ENCODE measurements at places on chromosomes 12 and 14.

DNA sequence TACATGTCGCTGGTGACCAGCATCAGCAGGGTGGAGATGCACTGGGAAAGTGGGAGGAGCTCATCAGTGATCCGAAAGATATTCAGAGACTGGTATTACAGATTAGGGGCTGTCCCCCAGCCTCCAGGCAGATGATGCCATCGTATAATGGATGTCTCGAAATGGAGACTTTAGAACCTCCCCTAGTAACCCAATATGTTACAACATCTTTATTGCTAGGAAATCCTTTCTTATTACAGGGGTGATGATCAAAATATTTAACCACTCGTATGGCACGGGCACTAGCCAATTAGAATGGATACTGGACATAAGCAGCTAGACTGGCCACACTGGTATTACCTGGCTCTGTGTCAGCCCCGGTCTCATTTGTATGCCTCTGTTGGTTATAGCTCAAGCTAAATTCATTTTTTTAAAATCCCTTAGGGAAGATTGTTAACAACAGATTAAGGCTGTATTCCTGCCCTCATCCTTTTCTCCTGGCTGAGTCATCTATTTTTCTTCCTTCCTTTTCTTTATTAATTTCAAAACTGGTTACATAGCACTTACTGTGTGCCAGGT is 10.8 kb upstream of the CEBPE start:
- no peak for DNase-seq

DNA sequence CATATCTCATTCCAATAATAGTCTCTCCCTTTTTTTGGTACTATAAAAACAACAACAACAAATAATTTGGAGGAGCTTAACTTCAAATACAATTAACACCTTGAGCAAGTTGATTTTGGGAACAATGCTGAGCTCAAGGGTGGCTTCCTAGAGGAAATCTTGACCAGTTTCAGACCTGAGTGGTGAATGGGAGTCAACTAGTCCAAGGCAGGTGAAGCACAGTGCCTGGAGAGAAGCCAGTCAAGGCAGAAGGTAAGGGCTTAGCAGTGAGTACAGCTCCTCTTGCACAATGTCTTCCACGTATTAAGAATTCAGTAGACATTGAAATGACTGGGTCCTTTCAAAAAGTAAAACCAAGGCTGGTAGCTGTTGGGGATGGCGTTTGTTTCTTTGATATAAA is 444.8 kb downstream of the ATP23 start:
- DNase-seq, result no peak

DNA sequence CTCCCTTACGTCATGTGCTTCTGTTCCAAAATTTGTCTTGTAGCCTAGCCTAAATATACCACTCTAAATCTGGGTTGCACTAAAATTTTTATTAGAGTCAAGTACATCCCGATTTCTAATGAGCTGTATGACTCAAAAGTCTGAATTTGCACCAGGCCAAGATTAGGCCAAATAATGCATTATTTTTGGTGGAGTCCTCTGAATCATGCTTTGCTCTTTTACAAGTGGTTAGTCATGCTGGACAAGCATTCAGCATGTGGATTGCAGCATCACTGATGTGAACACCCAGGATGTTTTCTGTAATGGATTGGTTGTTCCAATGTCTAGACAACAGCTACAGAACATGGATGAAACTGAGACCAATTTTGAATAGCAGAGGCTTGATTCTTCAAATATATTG is 23.7 kb downstream of the HEBP1 start:
- DNase-seq, result no peak

- no peak for DNase-seq
These were observed 69.2 kb downstream of the NTN4 start for GRCh38 chr12:95721320-95721719.

- DNase-seq, result no peak
These were observed 3.2 kb downstream of the MLXIP start for GRCh38 chr12:122081697-122082221.

DNA sequence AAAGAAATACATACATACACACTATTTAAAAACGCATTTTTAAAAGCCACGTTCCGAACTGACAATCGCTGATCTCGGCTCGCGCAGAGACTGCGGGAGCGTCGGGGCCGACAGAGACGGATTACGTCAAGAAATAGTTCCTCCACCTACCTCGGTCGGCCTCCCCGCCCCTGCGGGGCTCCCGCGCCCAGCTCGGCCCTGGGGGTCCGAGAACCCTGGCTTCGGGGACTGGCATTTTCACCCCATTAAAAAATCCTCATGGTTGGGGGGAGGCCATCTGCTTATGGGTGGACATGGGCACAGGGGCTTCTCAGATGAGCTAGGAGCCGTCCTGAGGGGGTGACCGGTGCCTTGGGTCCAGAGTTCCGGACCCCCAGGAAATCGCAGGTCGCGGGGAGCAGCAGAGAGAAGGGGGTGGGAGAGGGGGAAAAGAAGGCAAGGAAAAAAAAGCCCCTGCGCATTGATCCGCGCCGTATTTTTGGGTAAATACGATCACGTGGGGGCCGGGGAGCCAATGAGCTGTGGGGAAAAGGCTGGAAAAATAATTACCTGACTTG is 324 bp upstream of the HOXC9 start:
- DNase-seq, result no peak

GRCh38 chr12:42277396-42278127 is 39.5 kb upstream of the YAF2 start:
- no peak for DNase-seq

- no peak for DNase-seq
These were observed 65.5 kb downstream of the FBXO34 start for GRCh38 chr14:55336691-55337090.

GRCh38 chr12:39176356-39176755 is 266.6 kb downstream of the KIF21A start:
- no peak for DNase-seq

DNA sequence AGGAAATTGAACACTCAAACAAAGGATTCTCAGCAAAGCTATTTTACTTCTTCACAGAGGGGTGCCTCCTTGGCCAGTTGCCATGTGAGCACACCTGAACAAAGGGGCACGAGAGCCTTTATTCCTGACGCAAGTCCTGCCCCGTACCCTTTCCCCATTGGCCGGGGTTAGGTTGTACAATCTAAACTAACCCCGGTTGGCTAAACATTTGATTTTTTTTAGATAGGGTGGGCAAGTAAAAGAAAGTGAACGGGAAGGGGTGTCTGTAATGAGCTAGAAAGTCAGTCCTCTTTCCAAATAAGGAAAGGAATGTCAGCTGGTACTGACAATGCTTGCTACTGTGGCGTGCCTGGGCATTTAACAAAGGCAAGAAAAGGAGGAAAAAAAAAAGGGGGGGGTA is 135.5 kb upstream of the CDKN3 start:
- DNase-seq, result no peak

DNA sequence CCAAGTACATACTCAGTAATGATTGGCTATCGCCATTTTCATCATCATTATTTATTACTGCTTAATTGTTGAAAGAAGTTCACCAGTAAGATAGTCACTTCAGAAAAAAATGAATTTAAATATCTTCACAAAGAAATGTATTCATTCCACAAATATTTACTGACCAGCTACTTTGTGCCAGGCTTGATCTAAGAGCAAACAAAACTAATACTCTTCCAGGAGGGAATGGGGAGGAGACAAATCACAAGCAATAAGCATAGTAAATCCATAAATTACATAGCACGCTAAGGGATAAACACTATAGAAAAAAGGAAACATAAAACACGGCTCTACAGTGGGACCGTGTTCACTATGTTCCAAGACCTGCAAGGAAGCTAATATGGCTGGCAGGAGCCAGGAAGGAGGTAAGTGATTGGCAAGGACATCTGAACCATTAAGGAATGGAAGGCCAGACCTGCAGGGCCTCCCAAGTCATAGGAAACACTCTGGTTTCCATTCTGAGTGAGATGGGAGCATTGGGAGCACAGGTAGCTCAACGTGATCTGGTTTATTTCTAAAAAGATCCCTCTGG is 27.5 kb downstream of the ITPR2 start:
- no peak for DNase-seq

GRCh38 chr12:125071456-125071855 is 6.2 kb downstream of the AACS start:
- no peak for DNase-seq

- no peak for DNase-seq
These were observed 130.9 kb downstream of the MIPOL1 start for GRCh38 chr14:37328673-37329072.

GRCh38 chr12:99647453-99647852 is at the start of gene GARIN6:
Gene GARIN6 (plus strand): TSS chr12:99647753. CDS start chr12:99648175, 422 bp downstream.
- DNase-seq, result no peak

DNA sequence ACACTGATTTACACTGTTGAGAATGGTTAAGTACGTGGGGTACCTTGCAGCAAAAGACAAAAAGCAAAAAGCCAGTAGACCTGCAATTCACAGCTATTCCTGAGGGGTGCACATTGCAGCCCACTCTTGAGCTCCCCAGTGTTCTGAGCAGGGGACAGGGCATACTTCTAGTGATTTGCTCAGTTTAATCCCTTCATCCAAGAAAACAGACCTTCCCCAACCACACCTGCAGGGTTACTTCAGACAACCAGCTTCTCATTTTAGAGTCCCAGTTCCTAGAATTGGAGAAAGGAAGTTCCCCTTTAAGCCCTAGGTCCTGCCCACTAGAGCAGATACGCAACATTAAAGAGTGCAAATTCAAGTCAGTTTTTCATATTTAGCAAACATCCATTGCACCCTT is 3.6 kb upstream of the WSB2 start:
- DNase-seq, result no peak

DNA sequence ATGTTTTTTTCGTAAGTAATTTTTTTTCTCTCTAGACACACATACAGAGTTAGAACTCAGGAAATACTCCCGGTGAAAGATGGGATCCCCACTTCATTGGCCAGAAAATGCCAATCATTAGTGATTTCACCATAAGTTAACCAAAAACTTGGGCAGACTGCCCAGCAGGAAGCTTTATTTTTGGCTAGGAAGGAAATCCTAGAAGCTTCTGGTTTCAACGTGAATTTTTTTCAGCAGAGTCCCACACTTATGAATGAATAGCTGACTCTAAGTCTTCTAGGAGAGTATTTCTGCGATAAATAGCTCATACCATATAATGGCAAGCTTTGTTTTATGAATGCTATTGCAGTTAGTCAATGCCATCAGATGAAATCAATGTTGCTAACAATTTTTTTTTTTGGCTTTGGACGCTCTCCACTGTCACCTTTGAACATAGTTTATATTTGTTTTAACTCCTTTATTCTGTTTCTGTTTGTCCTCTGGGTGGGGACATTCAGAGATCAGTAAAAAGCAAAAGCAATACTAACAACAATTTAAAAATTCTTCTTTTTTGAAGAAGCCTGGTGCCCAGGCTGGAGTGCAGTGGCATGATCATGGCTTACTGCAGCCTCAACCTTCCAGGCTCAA is 9.5 kb downstream of the PPP1CC start:
- peak; percentile 3 for DNase-seq

DNA sequence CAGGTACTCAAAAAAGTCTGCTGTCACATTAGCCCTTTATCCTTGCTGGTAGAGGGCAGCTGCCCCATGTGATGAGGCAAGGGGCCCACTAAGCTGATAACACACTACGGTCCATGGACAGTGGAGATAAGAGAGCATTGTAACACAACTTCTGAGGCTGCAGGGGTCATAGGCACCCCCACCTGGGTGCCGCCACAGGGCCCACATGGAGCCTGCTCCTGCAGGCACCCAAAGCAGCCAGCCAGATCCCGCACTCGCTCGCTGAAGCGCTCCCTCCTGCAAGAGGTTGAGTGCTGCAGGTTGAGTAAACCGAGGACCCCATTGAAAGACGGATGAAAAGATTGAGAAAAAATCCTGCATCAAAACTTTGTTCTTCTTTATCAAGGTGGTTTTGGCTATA is 566.3 kb upstream of the NOVA1 start:
- DNase-seq, result no peak

- DNase-seq, result no peak
These were observed 242.7 kb downstream of the VRK1 start for GRCh38 chr14:97039717-97040363.

DNA sequence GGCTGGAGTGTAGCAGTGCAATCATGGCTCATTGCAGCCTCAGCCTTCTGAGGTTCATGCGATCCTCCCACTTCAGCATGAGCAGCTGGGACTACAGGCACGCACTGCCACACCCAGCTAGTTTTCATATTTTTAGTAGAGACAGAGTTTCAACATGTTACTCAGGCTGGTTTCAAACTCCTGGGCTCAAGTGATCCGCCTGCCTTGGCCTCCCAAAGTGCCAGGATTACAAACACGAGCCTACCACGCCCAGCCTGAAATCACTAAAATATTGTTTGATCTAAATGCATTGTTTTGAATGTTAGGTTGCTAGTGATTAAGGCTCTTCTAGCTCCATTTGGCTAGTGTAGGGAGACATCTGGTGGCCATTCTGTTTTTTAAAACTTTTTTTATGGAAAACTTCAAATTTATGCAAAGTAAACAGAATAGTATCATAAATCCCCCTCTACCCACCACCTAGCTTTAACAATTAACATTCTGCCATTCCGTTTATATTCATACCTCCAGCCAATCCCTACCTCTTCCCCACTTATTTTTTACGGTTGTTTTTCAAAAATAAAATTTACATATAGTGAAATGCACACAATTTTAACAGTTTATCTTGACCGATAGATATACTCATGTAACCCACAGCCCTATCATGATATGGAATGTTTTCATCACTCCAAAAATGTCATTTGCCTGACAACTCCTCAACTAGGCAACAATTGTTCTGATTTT is 37.8 kb downstream of the MYO1H start:
- no peak for DNase-seq

- DNase-seq, result peak; percentile 67
These were observed at the start of gene SIX1 for GRCh38 chr14:60648934-60649874. Gene SIX1 (minus strand): TSS chr14:60649477. CDS start chr14:60649189, 288 bp downstream.

GRCh38 chr12:62647586-62647985 is 181.0 kb downstream of the MON2 start:
- DNase-seq, result no peak

- no peak for DNase-seq
These were observed 50.8 kb downstream of the TTLL5 start for GRCh38 chr14:75711796-75712211.

- no peak for DNase-seq
These were observed 11.4 kb upstream of the LRTM2 start for GRCh38 chr12:1808798-1809480.

GRCh38 chr12:59486827-59487226 is 109.0 kb upstream of the SLC16A7 start:
- no peak for DNase-seq

DNA sequence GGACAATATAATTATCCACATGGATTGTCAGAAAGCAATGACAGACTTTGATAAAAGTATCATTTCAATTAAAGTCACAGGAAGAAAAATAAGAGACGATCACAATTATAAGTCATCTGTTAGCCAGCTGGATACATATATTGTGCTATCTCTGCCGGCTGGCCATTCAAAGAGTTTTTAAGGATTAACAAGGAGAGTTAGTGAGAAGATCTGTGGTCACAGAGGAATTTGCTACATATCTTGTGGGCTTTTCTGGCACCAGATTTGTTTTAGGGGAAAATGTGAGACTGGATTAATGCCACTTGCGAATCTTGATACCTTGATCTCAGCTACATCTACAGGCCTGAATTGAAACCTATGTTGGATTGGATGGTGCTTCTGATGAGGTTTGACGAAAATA is 90.9 kb upstream of the MANSC4 start:
- DNase-seq, result no peak

GRCh38 chr12:127294651-127295210 is 972.2 kb upstream of the TMEM132C start:
- DNase-seq, result no peak

- DNase-seq, result no peak
These were observed 235.2 kb downstream of the SLC41A2 start for GRCh38 chr12:104722601-104723534.

GRCh38 chr12:56528846-56529245 is 7.2 kb downstream of the RBMS2 start:
- no peak for DNase-seq

All from activated CD8-positive, alpha-beta memory T cell treated with anti-CD3 and anti-CD28 coated beads, Interleukin-2, amount 50 U/mL, for 48 hours (primary cell).